Upper lobe of left lung (tissue), 6 donors: ENCODE measurements at places on chromosomes 1 and 21.
A peak's percentile ranks its signal among the peaks of the same experiment; 100 is the strongest.

- DNase-seq: peak; percentile 65
Measured at GRCh38 chr1:52552505-52553361, at the start of gene TUT4. TSS of gene TUT4 (minus strand) at chr1:52553092. CDS start at chr1:52526280, 26,812 bp downstream.

DNA sequence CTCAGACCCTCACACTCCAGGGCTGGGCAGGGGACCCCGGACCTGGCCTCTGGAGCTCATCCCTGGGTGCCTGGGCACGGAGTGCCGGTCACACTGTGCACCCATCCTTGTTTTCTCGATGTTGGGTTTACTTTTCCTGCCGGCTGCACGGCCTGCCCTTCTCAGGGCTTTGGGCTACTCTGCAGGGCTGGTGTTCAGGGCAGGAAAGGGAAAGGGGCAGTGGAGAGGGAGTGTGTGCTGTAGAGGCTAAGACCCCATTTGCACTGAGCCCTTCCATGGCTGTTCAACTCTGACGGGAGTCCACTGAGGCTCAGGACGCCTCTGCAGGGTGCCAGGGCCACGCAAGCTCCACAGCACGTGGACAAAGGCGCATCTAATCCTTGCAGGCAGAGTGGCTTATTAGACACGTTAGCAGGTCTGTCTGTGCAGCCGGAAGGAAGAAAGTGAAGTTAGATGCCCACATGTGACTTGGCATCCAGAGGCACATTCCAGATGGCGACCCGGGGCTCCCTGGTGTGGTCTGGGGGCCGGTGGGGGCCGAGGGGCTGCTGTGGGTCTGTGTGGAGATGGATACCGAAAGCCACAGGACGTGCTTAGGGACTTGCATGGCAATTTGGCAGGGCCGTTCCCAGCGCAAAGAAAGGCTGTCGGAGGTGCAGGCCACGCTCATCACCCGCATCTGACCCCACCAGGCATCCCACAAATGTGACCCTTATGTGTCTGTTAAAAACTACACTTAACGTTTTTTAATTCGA lies 33.6 kb downstream of the COL18A1 start:
- DNase-seq: no peak

GRCh38 chr1:60540141-60540540 lies 466.6 kb upstream of the C1orf87 start:
- DNase-seq: no peak

DNA sequence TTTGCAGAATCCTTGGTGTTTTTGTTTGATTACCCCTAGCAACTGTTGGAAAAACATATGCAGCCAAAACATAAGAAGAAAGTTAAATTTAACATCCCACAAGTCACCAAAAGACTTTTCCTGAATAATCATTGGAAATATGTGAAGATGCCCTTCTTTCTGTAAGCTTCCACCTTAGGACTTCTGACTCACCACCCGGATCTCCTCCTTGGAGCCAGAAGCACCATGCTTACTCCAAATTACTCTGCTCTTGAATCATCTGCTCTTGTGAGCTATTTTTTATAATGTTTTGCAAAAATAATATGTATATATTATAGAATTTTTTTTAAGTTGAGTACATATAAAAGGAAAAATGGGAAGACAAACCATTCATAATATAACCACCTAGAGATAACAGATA lies 391.7 kb downstream of the KCTD3 start:
- no peak for DNase-seq

GRCh38 chr1:219917281-219917680 lies 11.1 kb downstream of the SLC30A10 start:
- DNase-seq: no peak

DNA sequence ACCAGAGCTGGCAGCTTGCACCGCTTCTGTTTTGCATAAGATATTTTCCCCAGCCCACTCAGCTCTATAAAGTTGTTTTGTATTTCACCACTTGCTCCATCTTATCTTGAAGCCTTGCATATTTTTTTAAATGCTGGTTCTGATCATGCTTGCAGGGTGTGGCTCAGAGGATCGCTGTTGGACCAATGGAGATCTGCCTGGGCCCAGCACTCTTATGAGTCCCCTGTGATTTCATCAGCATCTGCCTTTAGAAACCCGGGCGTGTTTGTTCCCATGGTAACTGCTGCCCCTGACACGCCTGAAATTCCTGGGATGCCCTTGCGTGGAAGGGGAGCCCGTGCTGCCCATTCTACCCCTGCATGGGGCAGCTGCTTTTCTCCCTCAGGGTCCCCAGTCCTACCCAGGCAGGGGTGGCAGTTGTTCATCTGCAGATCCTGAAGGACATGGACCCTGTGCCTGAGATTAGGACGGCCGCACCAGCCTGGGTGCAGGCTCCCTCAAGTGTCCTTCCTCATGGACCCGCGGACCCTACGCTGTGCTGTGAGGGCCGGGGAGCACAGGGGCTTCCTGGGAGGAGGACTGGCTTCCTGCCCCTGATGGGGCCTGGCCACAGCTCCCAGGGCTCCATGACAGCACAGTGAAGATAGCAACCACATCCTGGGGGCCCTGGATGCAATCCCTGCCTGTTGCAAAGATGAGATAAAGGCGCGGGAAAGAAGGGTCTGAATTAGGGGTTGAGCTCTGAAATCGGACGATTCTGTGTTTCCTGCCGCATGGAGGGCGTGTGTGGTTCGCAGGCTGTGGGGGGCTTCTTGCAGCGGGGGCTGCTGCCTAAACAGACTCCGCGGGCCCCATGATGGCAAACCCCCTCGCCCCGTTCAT lies 226.5 kb downstream of the SDCCAG8 start:
- no peak for DNase-seq

GRCh38 chr1:85396194-85396593 lies 68.8 kb downstream of the DDAH1 start:
- DNase-seq: no peak

- DNase-seq: no peak
Measured at GRCh38 chr1:62905309-62905708, 121.4 kb downstream of the ATG4C start.

GRCh38 chr1:18761948-18762840 lies 97.3 kb downstream of the TAS1R2 start:
- no peak for DNase-seq

- DNase-seq: peak; percentile 62
Measured at GRCh38 chr1:22745669-22746585, 35.3 kb downstream of the EPHB2 start.

GRCh38 chr1:221488550-221488949 lies 253.3 kb downstream of the DUSP10 start:
- DNase-seq: no peak

DNA sequence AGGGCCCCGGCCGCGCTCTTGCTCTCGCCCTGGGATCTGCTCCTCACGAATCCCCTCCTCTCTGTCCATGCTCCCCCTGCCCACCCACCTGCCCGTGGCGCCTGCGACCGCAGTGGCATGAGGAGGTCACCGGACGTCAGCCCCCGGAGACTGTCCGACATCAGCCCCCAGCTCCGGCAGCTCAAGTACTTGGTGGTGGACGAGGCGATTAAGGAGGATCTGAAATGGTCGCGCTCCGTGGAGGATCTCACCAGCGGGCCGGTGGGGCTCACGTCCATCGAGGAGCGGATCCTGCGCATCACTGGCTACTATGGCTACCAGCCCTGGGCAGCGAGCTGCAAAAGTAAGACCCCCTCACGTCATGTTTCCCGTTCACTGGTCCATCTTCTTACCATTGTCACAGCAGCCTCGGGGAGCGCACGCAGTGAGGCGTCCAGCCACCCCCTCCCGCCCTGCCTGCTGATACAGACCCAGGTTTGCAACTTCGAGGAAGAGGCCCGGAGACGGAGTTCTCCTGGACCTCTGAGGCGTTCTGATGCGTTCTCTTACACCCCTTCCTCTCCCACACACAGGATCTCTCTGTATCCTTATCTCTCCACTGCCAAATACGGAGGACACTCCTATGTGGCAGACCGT lies 1.1 kb downstream of the SLC35F3 start:
- DNase-seq: no peak

GRCh38 chr1:53025034-53025768 lies 36.8 kb upstream of the PODN start:
- peak; percentile 29 for DNase-seq

DNA sequence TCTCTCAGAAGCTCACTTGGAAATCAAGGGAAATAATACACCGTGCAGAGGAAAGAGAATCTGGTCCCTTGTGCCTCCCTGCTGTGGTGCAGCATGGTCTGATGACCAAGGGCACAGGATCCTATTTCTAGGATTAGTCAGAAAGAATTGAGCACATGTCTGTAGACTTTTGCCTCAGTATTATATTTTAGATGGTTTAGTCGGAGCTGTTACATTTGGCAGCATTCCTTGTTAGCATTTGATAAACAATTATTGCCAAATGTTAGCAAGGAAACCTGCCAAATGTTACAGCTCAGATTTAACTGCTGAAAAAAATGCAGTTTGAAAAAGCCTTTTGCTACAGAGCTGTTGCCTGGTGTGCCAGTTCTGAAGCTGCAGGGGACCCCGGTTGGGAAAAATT lies 183.5 kb upstream of the DPYD start:
- no peak for DNase-seq

- peak; percentile 56 for DNase-seq
Measured at GRCh38 chr1:36650200-36651065, 167.7 kb upstream of the CSF3R start.

DNA sequence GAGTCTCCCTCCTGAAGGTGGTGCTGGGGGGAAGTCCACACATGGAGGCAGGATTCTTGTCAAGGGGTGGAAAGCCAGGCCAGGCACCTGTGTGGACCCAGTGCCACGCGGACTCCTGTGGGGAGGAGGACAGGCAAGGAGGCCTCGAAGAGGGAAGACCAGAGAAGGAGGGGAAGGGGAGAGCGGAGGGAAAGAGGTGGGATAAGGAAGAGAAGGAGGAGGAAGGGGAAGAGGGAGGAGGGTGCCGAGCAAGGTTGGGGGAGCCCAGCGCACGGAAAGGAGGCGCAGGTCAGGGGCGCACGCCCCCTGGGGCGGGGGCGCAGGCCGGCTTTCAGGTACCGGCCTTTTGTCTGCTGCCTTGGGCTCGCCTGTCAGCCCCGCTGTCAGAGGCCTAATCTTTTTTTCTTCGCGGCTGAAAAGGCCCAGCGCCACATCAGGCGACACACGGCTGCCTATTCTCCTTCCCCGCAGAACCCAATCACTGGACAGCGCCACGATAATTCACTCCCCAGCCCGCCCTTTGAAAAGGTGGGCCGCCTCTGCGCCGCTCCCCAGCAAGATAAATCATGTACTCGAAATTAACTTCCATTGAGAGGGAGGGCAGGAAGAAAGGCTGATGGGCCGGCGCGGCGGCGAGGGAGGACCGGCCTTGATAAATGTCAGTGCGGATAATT lies 42.5 kb downstream of the PRDM16 start:
- peak; percentile 72 for DNase-seq

GRCh38 chr1:49298304-49298703 lies 521.6 kb upstream of the BEND5 start:
- DNase-seq: no peak

GRCh38 chr1:52592637-52593323 lies 9.4 kb upstream of the GPX7 start:
- no peak for DNase-seq

- no peak for DNase-seq
Measured at GRCh38 chr1:230796626-230797025, 49.4 kb downstream of the CAPN9 start.

GRCh38 chr1:156958247-156958714 lies 37.8 kb downstream of the LRRC71 start:
- no peak for DNase-seq

DNA sequence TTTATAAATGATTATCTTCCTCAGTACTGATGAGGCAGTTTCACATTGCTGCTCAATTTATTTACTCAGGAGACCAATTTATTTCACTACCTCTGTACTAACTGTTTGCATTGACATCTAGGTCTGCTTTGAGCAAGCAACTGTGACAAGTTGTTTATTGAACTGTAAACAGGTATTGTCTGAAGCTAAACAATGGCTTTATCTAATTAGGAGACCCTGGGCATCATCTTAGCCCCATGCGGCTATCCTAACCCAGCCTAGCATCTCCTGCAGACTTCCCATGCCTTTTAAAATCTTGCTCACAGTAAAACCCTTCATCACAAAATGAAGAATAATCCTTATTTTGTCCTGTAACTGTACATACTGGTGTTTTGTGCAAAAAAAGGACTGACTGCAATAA lies 348.2 kb downstream of the RWDD3 start:
- no peak for DNase-seq

DNA sequence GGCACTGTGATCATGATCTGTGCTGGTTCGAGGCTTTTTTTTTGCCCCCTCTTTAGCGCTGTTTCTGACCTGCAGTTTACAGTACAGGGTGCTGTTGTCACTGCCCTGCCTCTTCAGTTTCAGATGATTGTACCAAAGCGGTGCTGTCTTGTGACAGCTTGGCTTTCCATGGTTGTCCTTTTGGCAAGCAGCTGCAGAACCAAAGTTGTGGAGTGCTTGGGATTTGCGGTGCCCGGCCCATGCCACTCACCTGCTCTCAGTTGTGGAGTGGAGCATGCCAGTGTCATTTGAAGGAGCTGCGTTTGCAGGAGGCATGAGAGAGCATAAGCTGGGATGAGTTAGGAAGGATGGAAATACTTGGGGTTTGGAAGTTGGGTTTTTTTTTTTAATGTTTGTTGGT lies 48.4 kb downstream of the DOP1B start:
- no peak for DNase-seq

DNA sequence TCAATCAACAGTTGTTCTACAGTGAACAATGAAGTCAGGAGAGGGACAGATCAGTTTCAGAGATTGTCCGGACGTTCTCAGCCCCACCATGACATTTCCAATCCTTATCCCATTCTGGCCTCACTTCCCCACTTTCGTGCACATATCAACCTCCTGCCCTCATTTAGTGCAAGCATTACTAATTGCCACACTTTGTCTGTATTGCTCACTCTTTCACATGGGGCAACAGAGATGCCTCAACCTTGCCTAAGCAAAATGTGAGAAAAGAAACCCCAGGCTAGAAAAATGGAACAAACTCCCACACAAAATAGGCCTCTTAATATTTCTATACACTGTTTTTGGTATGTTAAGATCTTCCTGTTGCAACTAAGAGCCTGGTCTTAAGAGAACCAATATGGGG lies 8.9 kb upstream of the RGS1 start:
- no peak for DNase-seq

DNA sequence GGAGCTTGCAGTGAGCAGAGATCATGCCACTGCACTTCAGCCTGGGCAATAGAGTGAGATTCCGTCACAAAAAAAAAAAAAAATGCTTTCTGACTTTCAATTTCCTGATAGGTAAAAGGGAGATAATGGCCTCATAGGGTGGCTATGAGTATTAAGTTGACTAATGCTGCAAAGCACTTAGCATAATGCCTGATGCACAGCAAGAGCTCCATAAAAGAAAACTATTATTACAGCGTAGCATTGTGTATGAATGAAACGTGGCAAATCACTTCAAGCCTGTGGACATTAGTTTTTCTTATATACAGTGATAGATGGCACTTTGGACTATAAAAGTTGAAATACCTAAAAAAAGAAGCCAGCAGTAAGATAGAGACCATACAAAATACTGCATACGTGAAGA lies 16.8 kb downstream of the FNDC7 start:
- DNase-seq: no peak

GRCh38 chr1:214683621-214684020 lies 80.6 kb downstream of the CENPF start:
- no peak for DNase-seq
